Eye (tissue), 1 donor: ENCODE measurements at places on chromosomes 16 and 17.

- no peak for DNase-seq
Measured at GRCh38 chr17:80442764-80443163, 27.8 kb downstream of the ENDOV start.

DNA sequence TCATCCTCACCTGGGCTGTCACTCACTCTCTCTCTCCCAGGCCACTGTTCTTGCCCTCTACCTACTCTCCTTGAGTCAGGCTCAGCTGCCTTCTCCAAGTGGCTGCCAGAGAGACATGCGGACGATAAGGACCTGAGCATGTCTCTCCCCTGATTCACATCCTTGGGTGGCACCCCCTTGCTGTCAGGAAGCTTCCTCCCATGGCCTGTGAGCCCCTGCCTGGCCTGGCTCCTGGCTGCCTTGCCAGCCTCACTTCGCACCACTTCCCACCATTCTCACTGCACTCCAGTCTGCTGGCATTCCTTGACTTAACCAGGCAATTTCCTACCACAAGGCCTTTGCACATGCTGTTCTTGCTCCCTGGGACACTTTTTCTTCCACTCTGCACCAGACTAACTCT, 2.7 kb upstream of the ALDH3A1 start:
- DNase-seq: no peak

- no peak for DNase-seq
Measured at GRCh38 chr17:38357486-38358123, 6.0 kb downstream of the SOCS7 start.

DNA sequence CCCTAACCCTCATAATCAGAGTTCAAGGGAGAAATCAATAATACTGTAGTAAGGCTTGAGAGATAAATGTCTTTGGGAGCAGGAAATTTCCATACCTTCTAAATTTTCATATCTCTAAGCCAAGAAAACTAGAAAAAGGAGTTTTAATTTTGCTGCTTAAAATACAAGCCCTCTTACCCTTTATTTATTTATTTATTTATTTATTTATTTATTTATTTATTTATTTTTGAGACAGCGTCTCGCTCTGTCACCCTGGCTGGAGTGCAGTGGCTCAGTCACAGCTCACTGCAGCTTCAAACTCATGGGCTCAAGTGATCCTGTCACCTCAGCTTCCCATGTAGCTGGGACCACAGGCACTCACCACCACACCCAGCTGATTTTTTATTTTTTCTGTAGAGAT, 69.0 kb upstream of the GNAO1 start:
- no peak for DNase-seq

- no peak for DNase-seq
Measured at GRCh38 chr16:70753228-70753627, 47.7 kb downstream of the VAC14 start.

DNA sequence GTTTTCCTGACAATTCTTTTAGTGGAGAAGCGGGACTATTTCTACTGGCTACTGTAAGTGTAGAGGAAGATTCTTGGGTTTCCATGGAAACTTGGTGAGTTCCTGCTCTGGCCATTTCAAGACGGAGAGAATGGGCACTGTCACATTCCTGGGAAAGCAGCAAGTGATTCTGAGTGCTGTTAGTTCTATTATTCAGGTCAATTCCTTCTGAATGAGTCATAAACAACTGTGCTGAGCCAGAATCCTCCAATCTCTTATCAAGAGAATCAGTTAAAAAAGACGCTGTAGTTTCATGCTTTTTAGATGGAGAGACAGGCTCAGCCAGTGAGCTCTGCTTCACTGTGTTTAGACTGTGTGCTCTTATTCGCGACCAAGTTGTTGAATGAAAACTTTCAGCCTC, 19.6 kb downstream of the AKAP10 start:
- peak; percentile 44 for DNase-seq

DNA sequence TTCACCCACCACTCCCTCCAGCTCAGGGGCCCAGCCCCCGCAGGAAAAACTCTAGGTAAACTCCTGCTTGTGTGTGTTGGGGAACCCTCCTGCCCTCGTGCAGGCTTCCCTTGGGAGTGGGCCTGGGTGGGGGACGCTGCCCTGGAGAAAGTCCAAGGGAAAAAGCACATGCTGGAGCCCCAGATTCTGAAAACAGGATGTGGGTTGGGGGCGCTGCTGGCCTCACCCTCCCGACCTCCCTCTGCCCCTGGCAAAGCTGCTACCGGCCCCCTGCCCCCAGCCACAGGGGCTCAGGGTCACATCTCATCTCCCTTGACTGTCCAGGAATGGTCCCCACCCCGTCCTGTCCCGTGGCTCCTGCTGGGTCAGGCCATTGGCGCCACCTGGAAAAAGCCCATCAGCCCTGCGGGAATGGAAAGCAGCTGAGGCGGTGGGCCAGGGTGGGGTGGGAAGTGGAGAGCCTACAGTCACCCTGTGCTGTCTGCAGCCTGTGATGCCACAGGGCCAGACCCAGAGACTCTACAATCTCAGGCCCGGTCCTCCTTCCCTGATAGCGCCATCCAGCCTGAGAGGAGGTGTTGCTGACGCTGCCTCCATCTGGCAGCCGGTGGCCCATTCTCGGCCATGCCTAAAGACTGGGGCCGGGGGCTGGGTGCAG, 2.5 kb upstream of the GJD3 start:
- DNase-seq: no peak
